ENCODE measurements at places on chromosomes 3 and 15. TPM values are rescaled to one million over a fixed set of nuclear protein-coding genes. Genes with fewer than 3 reads are reported as not detected.

GRCh38 chr3:143751643-143752178, 96.6 kb downstream of the SLC9A9 start:
- no peaks in the 10 kb centered on the region for H3K27me3 ChIP-seq
- H3K36me3 ChIP-seq, result no peaks in the 10 kb centered on the region
- H3K27ac ChIP-seq, result peak overlapping the region; percentile 90
- no peak for DNase-seq
- peaks cover 31% of the 10 kb centered on the region for H3K4me1 ChIP-seq

DNA sequence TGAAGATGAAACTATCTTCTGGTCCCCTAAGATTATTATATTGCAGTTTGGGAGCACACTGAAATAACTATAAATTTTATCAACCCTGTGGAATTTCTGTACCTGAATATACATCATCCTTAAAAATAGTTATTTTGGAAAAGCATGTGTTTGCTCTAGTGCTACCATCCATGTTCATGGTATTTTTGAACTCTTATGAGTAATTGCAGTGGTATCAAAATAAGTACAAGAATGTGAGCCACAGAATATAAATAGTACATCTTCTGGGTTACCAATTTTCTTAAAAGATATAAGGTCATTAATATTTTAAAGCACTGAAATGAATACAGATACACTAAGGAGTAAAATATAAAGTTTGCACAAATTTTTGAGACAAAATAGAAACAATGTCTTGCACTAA, 206.5 kb downstream of the CBLB start:
- DNase-seq, result no peak
- peaks cover 11% of the 10 kb centered on the region for H3K36me3 ChIP-seq
- no peak overlapping the region for H3K4me3 ChIP-seq
- peaks cover 5% of the 10 kb centered on the region for H3K4me1 ChIP-seq

DNA sequence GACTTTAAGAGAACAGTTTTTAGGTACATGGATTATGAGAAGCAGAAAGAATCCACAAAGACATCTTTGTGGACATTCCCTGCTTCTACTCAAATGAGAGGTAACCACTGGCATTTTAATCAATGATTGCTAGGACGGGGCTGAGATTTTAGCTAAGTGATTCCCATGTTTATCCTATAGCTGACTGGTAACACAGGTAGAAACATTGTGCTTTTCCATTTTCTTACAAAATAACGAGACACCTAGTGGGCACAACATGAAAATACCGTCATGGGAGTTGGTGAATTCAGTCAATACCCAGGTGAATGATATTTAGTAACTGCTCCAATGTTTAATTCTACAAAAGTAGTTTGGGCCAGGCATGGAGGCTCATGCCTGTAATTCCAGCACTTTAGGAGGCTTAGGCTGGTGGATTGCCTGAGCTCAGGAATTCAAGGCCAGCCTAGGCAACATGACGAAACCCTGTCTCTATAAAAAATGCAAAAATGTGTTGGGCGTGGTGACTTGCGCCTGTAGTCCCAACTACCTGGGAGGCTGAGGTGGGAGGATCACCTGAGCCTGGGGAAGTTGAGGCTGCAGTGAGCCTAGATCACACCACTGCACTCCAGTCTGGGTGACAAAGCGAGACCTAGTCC, 37.2 kb upstream of the DENND4A start:
- DNase-seq, result no peak
- no peaks in the 10 kb centered on the region for H3K27me3 ChIP-seq
- peak overlapping the region; percentile 99 for H3K27ac ChIP-seq
- H3K4me3 ChIP-seq, result peak overlapping the region; percentile 80

DNA sequence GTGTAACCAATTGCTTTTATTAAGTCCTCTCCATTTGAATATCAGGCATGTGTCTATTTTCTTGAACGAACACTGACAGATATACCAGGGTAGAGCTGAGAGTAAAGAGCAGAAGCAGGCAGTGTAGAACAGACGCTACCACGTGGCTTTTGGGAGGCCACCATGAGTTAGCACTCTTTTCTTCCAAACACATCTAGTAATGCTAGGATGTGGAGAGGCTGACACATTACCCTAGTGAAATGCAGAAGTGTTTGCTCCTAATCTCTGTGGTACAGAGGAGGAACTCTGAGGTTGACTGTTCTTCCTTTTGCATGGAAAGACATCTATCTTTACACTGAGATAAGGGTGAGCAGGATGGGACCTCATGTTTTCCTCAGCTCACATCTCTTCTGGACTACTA, 216.3 kb downstream of the SATB1 start:
- H3K4me3 ChIP-seq, result no peak overlapping the region
- no peaks in the 10 kb centered on the region for H3K4me1 ChIP-seq
- no peak for DNase-seq
- peaks cover 39% of the 10 kb centered on the region for H3K27me3 ChIP-seq
- H3K36me3 ChIP-seq, result peaks cover 2% of the 10 kb centered on the region

- peaks cover 24% of the 10 kb centered on the region for H3K4me1 ChIP-seq
- peak overlapping the region; percentile 67 for H3K27ac ChIP-seq
- no peak for DNase-seq
- H3K27me3 ChIP-seq, result no peaks in the 10 kb centered on the region
- no peak overlapping the region for H3K4me3 ChIP-seq
Measured at GRCh38 chr3:15810702-15811101, 12.9 kb upstream of the ANKRD28 start.

DNA sequence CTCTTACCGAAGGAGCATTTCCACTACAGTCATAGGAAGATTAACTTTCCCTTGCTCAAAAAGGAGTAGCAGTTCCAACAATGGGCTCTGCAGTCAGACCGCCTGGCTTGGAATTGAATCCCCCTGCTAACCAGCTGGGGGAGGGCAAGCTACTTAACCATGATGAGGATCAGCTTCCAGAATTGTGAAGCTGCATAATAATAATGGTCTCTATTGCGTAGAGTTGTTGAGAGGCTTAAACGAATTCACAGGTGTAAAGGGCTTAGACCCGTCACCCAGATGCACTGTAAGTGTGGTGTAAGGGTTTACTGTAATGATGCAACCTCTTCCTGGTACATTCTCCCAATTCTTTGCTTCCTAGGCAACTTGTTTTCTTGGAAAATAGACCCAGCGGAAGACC, 185.2 kb upstream of the RGMA start:
- H3K4me3 ChIP-seq, result no peak overlapping the region
- no peak for DNase-seq
- no peaks in the 10 kb centered on the region for H3K4me1 ChIP-seq
- H3K27ac ChIP-seq, result no peak overlapping the region
- H3K27me3 ChIP-seq, result peaks cover 13% of the 10 kb centered on the region
- H3K36me3 ChIP-seq, result no peaks in the 10 kb centered on the region

- no peak overlapping the region for H3K4me3 ChIP-seq
- DNase-seq, result no peak
- no peak overlapping the region for H3K27ac ChIP-seq
- H3K27me3 ChIP-seq, result no peaks in the 10 kb centered on the region
- H3K4me1 ChIP-seq, result no peaks in the 10 kb centered on the region
Measured at GRCh38 chr3:148246291-148246923, 451.3 kb upstream of the AGTR1 start.

DNA sequence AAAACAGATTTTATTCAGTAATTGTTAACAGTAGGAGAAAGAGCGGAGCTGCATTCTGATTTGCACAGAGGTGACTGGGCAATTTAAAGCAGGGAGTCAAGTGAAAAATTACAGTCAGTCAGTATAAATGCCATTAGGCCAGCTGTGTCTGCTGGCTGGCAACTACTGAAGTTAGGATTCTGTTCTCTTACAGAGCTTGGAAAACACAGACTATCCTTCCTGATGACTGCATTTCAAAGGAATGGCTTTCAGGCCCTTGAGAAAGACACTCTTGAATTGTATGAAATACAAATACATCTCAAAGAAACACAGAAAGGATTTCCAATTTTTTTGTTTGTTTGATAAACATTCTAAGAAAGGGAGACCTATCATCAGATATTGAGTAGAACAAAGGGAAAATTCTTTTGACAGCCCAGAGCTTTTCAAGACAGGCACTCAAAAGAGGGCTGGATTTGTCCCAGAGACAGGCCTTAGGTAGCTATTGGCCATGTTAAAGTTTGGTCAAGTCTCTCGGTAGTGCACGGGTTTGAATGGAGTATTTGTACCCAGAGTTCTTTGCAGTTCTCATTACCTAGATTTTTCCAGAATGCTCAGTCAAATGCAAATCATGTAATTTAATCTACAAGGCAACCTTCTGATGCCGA, 551.2 kb upstream of the CCDC54 start:
- H3K27ac ChIP-seq, result no peak overlapping the region
- H3K27me3 ChIP-seq, result peaks cover 5% of the 10 kb centered on the region
- no peak overlapping the region for H3K4me3 ChIP-seq
- peaks cover 2% of the 10 kb centered on the region for H3K4me1 ChIP-seq
- no peaks in the 10 kb centered on the region for H3K36me3 ChIP-seq
- DNase-seq, result no peak

DNA sequence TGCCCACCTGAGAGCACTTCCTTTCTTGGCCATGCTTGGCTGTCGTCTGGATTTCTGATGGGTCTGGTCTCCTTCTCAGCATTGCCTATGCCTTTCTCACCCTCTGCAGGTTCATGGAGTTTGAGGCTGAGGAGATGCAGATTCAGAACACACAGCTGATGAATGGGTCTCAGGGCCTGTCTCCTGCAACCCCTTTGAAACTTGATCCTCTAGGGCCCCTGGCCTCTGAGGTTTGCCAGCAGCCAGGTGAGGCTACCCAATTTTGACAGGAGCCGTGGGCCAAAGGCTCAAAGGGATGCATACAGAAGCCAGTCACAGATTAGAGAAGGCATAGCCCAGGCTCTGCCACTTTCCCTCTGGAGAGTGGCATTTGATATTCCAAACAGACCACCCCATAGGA, 10.5 kb downstream of the NUTM1 start:
- H3K27ac ChIP-seq, result no peak overlapping the region
- no peaks in the 10 kb centered on the region for H3K27me3 ChIP-seq
- H3K36me3 ChIP-seq, result peaks cover 10% of the 10 kb centered on the region
- DNase-seq, result no peak
- H3K4me1 ChIP-seq, result peaks cover 3% of the 10 kb centered on the region

DNA sequence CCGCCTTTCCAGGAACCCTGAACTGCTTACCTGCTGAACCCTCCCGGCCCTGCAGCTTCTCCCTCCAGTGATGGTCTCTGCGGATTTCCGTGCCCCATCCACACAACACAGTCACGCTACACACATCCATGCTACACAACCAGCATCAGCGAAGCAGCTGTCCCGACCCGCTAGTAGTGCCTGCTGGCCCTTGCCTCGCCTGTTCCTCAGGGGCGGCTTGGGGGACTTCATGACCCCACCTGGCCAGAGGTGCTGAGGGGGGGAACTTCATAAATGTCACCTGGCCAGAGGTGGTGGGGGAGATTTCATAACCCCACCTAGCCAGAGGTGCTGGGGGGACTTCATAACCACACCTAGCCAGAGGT, 530 bp upstream of the TUBGCP5 start:
- no peaks in the 10 kb centered on the region for H3K27me3 ChIP-seq
- peak overlapping the region; percentile 94 for H3K4me3 ChIP-seq
- peak overlapping the region; percentile 87 for H3K27ac ChIP-seq
- H3K36me3 ChIP-seq, result no peaks in the 10 kb centered on the region

GRCh38 chr3:27201492-27201891, 167.7 kb downstream of the NEK10 start:
- no peak for DNase-seq
- no peak overlapping the region for H3K4me3 ChIP-seq
- H3K4me1 ChIP-seq, result no peaks in the 10 kb centered on the region

DNA sequence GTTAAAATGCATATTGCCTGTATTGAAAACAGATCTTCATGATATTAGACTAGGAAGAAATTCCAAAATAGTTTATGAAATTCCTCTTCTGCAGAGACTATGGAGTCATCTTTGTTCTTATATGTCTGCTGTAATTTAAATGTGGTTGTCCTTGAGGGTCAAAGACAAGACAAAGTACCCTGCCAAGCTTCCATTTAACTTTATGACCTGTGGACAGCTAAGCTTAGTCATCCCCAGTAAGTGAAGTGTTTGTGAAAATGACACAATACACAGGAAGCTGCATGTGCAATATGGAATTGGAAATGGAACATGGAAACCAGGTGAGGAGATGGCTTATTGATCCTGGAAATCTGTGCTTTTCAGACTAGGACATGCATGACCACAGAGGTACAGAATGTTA, 68.5 kb upstream of the GBE1 start:
- peaks cover 20% of the 10 kb centered on the region for H3K27me3 ChIP-seq
- no peak overlapping the region for H3K4me3 ChIP-seq
- H3K36me3 ChIP-seq, result no peaks in the 10 kb centered on the region

- DNase-seq, result no peak
- H3K4me3 ChIP-seq, result peak overlapping the region; percentile 26
- peak overlapping the region; percentile 82 for H3K27ac ChIP-seq
- peaks cover 10% of the 10 kb centered on the region for H3K36me3 ChIP-seq
Measured at GRCh38 chr3:123090728-123091531, 24.1 kb downstream of the PDIA5 start.

DNA sequence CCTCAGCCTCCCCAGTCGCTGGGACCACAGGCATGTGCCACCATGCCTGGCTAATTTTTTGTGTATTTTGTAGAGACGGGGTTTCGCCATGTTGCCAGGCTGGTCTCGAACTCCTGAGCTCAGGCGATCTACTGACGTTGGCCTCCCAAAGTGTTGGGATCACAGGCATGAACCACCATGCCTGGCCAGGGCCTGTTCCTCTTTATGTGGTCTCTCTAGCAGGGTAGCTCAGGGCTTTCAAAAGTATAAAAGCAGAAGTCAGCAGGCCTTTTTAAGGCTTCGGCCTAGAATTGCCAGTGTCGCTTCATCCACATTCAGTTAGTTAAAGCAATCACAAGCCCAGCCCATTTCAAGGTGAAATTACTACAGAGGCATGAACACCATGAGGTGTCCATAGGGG, 7.6 kb downstream of the VHL start:
- DNase-seq, result no peak
- peak overlapping the region; percentile 54 for H3K27ac ChIP-seq
- H3K4me1 ChIP-seq, result peaks cover 17% of the 10 kb centered on the region
- H3K4me3 ChIP-seq, result no peak overlapping the region

GRCh38 chr3:11389386-11390268, 117.4 kb downstream of the ATG7 start:
- H3K4me1 ChIP-seq, result peaks cover 18% of the 10 kb centered on the region
- DNase-seq, result no peak
- H3K36me3 ChIP-seq, result no peaks in the 10 kb centered on the region
- H3K27me3 ChIP-seq, result no peaks in the 10 kb centered on the region
- H3K4me3 ChIP-seq, result no peak overlapping the region

GRCh38 chr3:182892226-182892625, 88.1 kb downstream of the DCUN1D1 start:
- H3K36me3 ChIP-seq, result peaks cover 5% of the 10 kb centered on the region
- peak overlapping the region; percentile 39 for H3K27ac ChIP-seq
- H3K27me3 ChIP-seq, result no peaks in the 10 kb centered on the region
- H3K4me3 ChIP-seq, result no peak overlapping the region
- no peak for DNase-seq

Gene RTP1
- total RNA-seq, result not detected

Gene IQCF5
- not detected for total RNA-seq

Gene FEZF2
- total RNA-seq, result not detected

Gene ITGA11
- not detected for total RNA-seq

Gene TTC21A
- total RNA-seq, result 12.3 TPM

Gene VIPR1
- total RNA-seq, result 33.4 TPM

Gene EBLN2
- total RNA-seq, result 15.8 TPM

Gene ZMYND10
- 1.3 TPM for total RNA-seq

Data from T-helper 17 cell (primary cell).